Activated CD4-positive, alpha-beta T cell treated with anti-CD3 and anti-CD28 coated beads, Interleukin-2, amount 10 ng/mL, durations not matched to agents 7 days and 5 days (primary cell): ENCODE measurements at places on chromosomes 3 and 15. TPM values are rescaled to one million over a fixed set of nuclear protein-coding genes. Genes with fewer than 3 reads are reported as not detected.

DNA sequence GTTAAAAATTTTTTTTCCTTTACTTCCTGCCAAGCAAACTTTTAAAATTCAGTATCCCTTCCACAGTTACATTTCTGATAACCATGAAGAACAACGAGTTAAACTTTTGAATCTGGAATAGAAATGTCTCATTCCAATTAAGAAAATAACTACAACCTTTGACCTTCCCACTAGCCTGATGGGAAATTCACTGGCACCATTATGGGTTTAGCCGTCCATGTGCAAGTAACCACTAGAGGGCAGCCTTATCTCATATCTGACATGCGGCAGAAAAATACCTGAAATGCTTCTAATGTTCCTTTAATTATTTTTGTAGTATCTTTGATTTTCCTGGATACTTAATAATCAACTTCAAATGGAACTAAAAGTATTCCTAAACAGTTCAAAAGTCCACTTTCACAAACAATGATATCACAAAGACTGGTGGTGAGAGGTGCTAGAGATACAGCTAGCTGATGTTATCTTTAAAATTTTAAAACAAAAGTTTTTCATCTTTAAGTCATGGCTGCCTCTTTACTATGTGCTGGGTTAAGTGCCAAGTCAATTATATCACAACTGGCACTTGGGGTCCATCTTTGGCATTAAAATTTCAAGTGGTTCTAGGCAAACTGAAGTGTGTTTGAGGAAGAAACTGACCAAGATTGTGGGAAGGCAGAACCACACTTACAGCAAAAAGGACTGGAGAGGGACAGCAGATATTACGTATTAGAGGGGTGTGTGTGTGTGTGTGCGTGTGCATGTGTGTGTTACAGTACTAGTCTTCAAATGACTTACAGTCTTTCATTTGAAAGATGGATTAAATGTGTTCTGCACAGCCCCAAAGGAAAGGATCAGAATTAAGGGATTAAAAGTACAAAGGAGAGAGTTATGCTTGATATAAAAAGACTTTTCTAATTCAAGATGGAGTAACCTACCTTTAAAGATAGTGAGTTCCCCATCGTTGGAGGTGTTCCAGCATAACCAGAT lies 107.1 kb upstream of the ICE2 start:
- DNase-seq: peak; percentile 76

DNA sequence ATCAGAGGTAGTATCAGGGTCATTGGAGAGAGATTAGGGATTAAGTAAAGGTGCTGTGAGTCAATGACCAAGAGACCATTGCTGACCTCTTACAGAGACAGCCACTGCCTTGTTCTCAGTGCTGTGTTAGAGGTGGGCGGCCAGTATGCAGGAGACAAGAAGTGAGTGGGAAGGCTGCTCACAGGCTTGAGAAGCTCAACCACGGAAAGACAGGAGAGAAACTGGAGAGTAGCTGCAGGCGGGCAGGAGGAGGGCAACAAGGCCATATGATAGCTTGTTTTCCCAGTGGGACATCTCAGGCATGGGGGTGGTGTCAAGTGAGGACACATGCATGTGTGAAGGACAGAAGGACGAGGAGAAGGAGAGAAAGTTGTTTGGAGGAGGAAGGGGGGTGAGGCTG lies 237.3 kb downstream of the PDCD6IP start:
- DNase-seq: no peak

DNA sequence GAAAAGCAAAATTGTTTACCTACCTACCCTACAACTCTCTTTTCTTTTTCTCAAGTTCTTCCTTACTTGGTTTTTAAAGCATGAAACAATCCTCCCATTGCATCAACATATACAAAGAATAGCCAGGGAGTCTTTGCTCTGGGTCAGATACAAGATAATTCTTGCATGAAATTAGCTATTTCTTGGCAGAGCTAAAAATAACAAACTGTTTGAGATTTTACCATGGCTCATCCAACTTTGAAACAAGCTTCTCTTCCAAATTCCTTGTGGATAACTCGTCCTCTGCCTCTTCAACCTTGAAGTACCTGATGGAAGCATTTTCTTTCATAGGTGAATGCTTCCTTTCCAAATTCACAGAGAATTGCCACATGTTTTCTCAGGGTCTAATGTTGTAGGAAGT lies 9.2 kb upstream of the CBLB start:
- DNase-seq: no peak

GRCh38 chr3:107846279-107846852 lies 244.5 kb downstream of the CD47 start:
- peak; percentile 27 for DNase-seq

GRCh38 chr15:42154956-42155355 lies 1.5 kb downstream of the PLA2G4F start:
- no peak for DNase-seq

DNA sequence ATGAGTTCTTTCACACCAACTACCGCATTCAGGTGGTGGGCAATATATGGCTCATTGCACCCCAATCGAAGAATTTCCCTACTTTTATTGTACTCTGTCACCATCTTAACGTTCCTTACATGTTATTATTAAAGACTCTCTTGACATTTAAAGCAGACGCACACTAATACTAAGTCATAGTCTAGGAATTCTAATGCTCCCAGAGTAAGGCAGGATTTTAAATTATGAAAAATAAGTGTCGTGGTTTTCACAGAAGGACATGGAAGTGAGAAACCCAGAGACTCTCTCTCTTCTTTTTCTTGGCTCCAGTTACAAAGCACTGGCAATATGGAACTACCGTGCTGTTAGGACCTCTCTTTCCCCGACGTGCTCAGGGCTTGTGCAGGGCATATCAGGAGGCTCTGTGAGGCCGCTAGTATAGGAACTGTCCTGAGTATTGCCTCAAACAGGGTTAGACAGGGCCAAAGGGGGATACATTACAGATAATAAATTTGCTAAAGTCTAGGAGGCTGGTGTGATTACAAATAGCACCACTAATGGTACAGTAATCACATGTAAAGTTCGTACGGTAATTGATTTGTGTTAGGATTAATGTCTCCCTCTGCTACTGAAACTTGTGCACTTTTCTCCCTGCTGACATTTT lies 590.8 kb downstream of the FOXP1 start:
- no peak for DNase-seq

GRCh38 chr15:72797338-72797689 lies 13.8 kb upstream of the ADPGK start:
- DNase-seq: no peak

DNA sequence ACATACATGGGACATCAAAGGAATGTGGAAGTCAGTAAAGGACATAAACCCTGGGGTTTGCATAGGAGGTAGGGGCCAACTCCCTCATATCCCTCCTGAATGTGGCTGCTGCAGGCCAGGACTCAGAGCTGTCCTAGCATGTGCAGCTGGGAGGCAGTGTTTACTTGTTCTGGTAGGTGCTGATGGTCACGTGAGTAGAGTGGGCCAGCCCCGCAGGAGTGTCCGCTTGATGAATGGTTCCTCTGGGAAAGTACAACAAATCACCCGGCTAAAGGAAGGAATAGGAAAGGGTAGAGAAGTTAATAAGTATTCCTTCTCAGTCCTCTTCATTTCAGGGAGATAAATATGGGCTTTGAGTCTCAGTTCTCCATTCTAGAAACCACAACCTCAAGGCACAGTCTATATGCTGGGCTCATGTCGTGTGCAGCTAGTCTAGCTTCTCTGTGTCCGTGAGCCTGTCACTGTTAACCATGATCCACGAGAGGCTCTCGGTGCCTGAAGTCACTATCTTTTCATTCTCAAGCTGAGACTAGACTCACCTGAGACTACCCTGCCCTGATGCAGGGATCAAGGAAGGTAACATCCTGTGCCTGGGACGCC lies 17.9 kb downstream of the RIOX2 start:
- DNase-seq: no peak

- peak; percentile 90 for DNase-seq
Measured at GRCh38 chr15:90231028-90232017, 2.4 kb downstream of the CIB1 start.

- DNase-seq: no peak
Measured at GRCh38 chr3:8712908-8713255, 20.7 kb upstream of the CAV3 start.

NXPE3 gene
- total RNA-seq: 29.5 TPM

SOX2 gene
- not detected for total RNA-seq

CMTM8 gene
- 5.9 TPM for total RNA-seq

NOX5 gene
- total RNA-seq: not detected

RASSF1 gene
- 122 TPM for total RNA-seq

ALDH1A3 gene
- total RNA-seq: not detected

SLC28A1 gene
- total RNA-seq: not detected

ERICH6 gene
- 0.50 TPM for total RNA-seq
